ENCODE measurements at places on chromosomes 7 and 10. TPM values are rescaled to one million over a fixed set of nuclear protein-coding genes. Genes with fewer than 3 reads are reported as not detected.

DNA sequence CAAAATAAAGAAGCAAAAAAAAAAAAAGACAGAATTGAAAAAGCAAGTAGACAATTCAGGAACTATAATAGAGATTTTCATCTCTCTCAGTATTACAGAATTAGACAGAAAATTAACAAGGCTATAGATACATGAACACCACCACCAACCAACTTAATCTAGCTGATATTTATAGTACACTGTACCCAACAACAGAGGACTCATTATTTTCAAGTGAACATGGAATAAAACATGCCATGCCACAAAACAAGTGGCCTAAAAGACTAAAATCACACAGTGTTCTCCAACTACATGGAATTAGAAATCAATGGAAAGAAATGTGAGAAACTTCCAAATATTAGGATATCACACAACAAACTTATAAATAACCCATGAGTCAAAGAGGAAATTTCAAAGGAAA lies 9.1 kb downstream of the TMEM168 start:
- no peak for DNase-seq

DNA sequence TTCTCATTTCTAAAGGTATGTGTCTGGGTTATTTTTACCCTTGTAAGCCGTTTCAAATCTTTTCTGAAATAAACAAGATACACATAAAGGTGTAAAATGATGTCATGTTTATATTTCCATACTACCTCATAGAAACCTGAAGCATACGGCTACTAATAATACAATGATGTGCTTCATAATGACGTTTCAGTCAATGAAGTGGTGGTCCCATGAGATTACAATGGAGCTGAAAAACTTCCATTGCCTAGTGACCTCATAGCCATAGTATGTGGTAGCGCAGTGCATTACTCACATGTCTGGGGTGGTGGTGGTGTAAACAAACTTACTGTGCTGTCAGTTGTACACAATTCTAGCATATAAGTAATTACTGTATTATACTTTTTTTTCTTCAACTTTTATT lies 24.9 kb downstream of the EPDR1 start:
- no peak for DNase-seq

GRCh38 chr10:76905251-76905650 lies 732.4 kb downstream of the KCNMA1 start:
- no peak for DNase-seq

Gene CALHM1
- total RNA-seq: 0.21 TPM

GRCh38 chr7:50450590-50451032 lies 461 bp upstream of the FIGNL1 start:
- peak; percentile 15 for DNase-seq

DNA sequence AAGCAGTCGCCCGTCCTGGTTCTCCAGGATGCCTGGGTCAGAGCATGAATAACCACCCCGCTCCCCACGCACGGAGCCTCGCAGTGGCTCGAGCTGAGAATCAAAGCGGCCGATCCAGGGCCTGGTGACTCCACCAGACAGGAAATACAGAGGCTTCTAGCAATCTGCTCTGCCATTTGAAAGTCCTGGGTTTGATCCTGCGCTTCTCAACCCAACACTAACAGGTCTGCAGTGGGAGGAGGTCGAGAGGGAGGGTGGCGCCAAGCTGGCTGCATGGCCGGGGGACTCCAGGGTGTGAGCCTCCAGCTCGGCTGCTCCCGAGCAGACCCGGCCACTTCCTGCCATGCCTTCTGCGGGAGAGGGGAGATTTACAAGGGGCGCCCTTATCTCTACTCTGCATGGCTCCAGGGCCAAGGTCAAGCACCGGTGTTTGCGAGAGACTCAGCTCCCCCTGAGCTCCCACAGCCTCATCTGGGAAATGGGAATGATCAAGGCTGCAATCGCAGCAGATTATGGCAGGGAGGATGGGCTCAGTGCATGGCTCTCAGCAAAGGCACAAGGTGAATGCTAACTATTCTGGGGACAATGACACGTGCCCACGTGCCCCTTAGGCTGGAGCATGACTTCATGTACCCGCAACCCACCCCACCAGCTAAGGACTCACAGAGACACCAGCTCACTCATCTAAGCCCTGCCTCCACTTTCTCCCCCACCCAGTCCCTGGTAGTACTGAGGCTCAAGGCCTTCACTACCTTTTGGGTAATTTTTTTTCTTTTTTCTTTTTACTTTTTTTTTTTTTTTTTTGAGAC lies 73.9 kb upstream of the TNRC18 start:
- DNase-seq: no peak

GRCh38 chr10:96910488-96911395 lies 78.6 kb downstream of the LCOR start:
- peak; percentile 42 for DNase-seq

DNA sequence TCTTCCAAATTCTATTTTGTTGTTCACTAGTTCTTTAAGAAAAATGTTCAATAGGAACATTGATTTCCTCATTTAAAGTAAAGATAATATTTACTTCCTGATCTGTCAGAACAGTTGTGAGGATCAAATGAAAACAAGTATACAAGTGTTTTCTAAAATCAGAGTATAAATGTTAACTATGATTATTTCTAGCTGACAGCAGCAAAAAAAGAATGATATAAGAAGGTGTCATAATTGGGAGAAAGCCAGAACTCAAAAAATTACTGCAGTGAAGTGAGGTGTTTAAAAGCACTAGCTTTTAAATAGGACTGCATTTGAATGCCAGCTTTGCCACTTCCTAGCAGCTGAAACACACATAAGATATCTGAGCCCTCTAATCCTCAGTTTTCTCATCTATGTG lies 283.3 kb downstream of the RNLS start:
- DNase-seq: no peak

Data from activated CD4-positive, alpha-beta T cell treated with anti-CD3 and anti-CD28 coated beads, Interleukin-2, amount 10 ng/mL, durations not matched to agents 7 days and 5 days (primary cell).